ENCODE measurements at places on chromosomes 16 and 17. TPM values are rescaled to one million over a fixed set of nuclear protein-coding genes. Genes with fewer than 3 reads are reported as not detected.
A peak's percentile ranks its signal among the peaks of the same experiment; 100 is the strongest.

DNA sequence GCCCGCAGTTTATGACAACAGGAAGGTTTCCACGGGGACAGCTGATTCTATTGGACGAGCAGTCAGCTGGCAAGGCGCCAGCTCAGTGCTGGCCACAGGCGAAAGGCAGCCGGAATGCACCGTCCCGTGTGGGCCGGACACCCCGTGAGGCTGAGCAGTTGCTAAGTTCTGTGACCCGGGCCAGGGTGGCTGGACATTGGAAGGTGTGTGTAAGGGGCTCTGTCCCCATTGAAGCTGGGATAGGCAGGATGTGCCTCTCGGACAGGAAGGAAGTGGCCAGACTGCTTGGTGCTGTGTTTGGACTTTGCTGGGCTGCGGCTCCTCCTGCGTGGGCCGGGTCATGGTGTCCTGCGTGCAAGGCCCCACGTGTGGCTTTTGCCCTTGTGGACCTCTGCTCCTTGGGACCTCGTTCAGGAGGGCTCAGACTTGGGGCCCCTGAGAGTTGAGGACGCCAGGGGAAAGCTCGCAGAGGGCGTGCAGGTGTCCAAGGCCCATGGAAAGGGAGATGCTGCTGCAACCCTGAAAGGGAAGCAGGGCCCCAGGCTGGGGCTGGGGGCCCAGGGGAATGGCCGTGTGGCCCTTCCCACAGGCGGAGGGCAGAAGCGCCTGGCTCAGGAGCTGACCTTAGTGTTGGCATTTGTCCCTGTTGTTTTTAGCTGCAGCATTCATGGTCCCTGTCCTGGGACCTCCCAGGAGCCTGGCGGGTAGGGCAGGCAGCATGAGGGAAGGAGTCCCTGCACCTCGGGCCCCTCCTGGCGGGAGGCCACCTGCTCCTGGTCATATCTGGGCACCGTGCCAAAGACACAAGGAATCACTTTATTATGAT is 10.0 kb downstream of the BAIAP2 start:
- peak; percentile 69 for DNase-seq

GRCh38 chr16:17372386-17372785 is 98.4 kb downstream of the XYLT1 start:
- no peak for DNase-seq

The TMEM235 gene
- not detected for total RNA-seq

The YBX2 gene
- total RNA-seq, result 0.07 TPM

DNA sequence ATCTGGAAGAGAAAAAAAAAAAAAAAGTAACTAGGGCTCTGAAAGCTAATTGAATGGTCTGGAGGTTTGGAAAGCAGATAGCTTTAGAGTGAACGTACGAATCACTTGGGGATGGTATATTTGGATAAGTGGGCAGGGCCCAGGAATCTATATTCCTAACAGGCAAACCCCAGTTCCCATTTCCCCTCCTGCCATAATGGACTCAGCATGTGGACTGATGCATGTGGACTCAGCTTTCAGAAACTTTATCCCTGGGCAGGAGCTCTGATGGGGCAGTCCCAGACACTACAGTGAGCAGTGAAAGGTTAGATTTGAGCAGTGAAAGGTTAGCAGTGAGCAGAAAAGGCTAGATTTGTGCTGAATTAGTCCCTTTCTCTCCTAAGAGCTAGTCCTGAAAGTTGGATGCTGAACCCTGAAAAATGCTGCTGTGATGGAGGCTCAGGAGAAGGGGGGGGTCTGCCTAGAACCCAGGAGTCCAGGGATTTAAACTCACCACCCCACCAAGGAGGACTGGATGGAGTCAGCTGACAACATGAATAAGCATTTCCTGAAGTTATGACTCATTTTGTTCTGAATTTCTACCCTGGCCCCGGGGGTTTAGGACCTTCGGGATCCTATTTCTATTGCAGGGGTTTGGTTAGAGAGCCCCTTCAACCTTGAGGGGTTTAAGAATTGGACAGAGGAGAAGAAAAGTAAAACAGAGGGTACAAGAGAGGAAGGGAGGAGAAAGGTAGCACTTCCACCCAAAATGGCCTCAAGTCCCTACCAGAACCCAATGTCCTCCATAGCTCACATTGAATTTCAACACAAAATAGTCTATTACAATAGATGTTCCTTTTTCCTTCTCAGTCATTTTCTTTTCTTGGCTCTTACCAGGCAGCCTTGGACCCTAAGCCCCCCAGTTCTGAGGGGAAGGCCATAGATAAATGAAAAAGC is 10.3 kb upstream of the FZD2 start:
- DNase-seq, result no peak

The OR3A3 gene
- not detected for total RNA-seq

- no peak for DNase-seq
These were observed 67.7 kb downstream of the WSCD1 start for GRCh38 chr17:6137716-6138502.

The TBC1D3H gene
- total RNA-seq, result not detected

GRCh38 chr16:50516401-50516800 is 31.8 kb upstream of the NKD1 start:
- DNase-seq, result no peak

The ALOX15B gene
- 3.9 TPM for total RNA-seq

The BIRC5 gene
- 1.7 TPM for total RNA-seq

The NRN1L gene
- total RNA-seq, result 1.5 TPM

- DNase-seq, result peak; percentile 29
These were observed 50.5 kb upstream of the CCL1 start for GRCh38 chr17:34413443-34414119.

GRCh38 chr16:77949445-77949844 is 72.9 kb upstream of the CLEC3A start:
- no peak for DNase-seq

The PRKCA gene
- 48.1 TPM for total RNA-seq

GRCh38 chr17:320809-321385 is 31.7 kb downstream of the RPH3AL start:
- DNase-seq, result no peak

DNA sequence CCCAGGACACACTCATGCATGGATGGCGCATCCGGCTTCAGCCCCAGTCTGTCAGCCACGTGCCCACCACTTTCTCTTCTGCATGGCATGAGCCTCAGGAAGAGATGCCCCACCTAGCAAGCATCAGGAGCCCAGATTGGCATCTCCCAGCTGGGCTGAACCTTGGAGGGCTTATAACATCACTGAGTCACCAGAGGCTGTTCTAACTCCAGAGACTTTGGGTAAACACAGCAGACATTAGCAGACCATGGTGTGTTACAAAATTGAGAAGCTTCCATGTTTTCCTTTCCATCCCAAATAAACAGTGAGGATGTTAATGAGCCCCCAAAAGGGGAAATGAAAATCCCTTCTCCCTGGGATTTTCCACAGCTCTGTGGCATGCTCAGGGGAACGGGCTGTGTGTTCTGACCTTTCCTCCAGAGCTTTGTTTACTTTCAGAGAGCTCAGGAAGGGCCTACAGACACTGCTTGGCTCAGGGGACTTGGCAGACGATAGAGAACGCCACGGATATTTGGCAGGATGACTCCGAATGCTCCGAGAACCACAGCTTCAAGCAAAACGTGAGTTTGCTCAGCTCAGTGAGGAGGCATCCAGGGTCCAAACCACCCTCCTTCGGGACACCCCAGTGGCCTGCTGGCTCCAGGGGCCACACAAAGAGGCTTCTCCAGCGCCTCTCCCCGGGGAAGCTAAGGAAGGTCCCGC is 16.5 kb downstream of the GLP2R start:
- peak; percentile 23 for DNase-seq

DNA sequence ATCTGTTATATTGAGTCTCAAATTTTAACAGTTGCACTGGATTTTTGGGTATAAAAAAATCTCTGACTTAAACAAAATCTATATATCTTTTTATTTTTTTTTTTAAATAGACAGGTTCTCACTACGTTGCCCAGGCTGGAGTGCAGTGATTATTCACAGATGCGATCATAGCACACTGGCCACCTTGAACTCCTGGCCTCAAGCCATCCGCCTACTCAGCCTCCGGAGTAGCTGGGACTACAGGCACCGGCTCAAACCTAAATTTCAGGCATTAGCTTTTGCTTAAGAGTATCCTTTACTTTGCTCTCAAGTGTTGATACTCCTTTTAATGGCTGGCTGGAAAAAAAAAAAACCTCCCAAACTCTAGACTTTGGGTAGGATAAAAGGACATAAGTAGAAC is 61.6 kb downstream of the RPGRIP1L start:
- peak; percentile 67 for DNase-seq

DNA sequence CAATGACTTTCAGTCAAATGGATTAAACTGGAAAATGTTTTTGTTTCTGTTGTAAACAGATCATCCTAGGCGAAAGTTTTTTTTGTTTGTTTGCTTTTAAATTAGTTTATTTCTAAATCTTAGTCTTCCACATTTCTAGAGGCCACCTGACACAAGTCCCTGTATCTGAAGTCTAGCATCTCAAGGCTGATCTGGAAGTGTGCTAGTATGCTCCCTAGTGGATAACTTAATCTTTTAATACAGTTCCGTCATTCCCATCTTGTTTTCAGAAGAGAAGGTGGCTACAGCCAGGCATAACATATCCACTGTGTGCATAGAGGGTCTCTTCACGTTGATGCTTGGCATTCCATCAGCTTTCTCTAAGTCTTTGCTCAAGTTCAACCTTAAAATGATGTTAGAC is 7.6 kb downstream of the IFT20 start:
- DNase-seq, result no peak

DNA sequence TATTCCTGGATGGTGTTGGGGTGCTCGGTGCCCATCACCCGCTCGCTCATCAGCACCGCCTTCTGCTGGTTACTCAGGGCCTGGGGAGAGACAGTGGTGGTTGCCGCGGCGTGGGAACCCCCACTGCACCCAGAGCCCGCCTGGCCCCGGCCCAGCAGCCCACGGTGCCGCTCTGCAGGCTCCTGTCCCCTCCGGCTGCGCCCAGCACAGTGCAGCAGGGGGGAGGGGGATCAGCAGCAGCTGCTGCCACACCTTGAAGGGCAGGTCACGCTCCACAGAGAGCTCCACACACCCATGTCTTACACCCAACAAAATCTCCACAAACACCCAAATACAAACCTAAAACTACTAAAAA is 18.8 kb downstream of the CLUH start:
- DNase-seq, result no peak
